ENCODE measurements at places on chromosomes 1 and 21.

DNA sequence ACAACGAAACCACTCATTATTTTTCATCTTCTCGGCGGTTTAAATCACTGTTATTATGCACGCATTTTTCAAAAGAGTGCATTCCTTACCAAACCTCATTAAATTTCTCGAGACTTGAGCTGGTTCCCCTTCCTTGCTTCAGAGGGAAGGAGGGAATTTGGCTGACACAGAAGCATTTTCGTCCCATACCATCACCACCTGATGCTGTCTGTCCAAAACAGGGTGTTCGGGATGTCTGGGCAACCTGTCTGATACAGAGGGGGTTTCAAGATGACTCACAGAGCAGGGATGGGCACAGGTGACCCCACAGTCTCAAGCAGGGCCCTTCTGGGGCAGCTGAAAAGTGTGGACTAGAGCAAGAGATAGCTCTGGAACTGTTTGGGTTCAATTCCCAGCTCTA, 12.3 kb upstream of the RCC2 start:
- no peak overlapping the region for H3K27ac ChIP-seq
- H3K4me3 ChIP-seq, result no peak overlapping the region
- no peak for DNase-seq
- no peaks in the 10 kb centered on the region for H3K36me3 ChIP-seq
- H3K4me1 ChIP-seq, result no peaks in the 10 kb centered on the region
- H3K27me3 ChIP-seq, result no peaks in the 10 kb centered on the region

DNA sequence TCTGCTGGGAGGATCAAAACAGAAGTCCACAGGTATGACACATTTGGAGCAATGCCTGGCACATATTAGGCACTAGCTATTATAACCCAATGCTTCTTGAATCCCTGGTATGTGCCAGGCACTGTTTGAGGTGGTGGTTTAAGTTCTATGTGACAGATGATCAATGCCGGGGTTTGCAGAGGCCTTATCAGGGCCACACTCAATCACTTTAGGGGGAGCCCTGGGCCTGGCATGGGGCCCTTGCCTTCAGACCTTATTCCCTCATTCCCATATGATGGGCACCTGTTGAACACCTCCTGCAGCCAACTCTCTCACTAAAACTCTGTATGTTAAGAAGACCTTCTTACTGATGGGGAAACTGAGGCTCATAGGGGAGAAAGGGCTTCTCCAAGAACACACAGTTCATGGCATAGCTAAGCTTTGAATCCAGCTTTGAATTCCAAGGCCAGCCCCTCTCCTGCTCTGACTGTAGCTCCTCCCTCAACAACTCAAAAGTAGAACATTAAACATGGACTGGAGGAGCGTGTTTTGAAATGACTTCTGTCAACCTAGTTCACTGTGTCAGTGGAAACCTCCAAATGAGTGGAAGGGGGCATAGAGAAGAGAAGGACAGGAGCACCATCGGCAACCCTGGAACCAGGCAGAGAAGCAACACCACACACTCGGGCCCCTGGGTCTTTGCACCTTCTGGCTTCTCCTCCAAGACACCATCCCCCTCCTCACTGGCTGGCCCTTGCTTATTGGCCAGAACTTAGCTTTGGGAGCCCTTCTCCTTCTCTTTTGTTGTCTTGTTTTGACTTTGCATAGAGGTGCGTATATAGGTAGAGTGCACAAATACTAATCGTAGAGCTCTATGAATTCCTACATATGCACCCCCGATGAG, 6.6 kb upstream of the IFFO2 start:
- no peaks in the 10 kb centered on the region for H3K27me3 ChIP-seq
- no peaks in the 10 kb centered on the region for H3K4me1 ChIP-seq
- DNase-seq, result no peak
- no peak overlapping the region for H3K27ac ChIP-seq
- no peaks in the 10 kb centered on the region for H3K36me3 ChIP-seq

DNA sequence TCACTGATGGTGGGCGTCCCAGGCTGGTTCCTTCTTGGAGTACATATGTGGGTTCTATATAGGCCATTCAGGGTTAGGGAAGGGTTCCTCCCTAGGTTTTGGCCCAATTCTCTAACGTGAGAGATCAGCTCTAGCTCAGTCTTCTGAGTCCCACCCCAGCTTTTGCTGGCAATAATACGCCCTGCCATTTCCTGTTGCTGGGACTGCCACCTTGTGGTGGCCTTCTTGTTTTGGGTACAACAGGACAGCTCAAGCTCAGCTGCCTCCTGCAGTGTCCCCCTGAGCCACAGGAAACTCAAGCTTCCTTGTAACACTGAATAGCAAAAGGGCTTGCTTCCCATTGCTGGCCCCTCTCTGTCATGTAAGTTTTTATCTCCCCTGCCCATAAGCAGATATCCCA, 77.8 kb downstream of the BACH1 start:
- H3K36me3 ChIP-seq, result no peaks in the 10 kb centered on the region
- no peak overlapping the region for H3K4me3 ChIP-seq
- DNase-seq, result peak; percentile 68
- H3K27me3 ChIP-seq, result no peaks in the 10 kb centered on the region
- peaks cover 5% of the 10 kb centered on the region for H3K4me1 ChIP-seq
- no peak overlapping the region for H3K27ac ChIP-seq

DNA sequence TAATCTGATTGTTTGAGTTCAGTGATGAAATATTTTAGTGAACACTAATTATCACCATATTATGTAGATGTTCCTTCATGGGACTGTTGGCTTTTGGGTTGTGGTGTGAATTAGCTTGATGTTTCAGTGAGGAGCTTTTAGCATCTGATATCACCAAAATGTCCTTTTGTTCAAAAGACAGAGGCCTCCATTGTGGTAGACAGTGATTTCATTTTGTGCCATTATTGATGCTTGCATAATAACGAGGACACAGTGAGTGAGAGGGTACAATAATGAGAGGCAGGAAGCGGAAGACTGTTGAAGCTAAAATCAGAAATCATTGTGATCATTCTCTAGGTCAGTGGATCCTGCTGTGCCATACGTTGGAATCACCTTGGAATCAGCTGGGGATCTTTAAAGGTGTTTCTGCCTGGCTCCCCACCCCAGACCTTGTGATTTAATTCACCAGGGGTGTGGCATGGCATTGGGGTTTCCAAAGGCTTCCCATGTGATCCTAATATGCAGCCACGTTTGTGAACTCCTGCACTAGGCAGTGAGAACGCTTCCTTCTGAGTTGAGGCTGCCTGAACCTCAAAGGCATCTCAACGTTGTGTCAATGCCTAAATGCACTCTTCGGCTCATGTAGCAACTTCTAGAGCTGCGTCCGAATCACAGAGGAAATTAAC, 82.1 kb upstream of the KIF1B start:
- no peak overlapping the region for H3K27ac ChIP-seq
- peaks cover 32% of the 10 kb centered on the region for H3K36me3 ChIP-seq
- H3K4me3 ChIP-seq, result no peak overlapping the region
- no peaks in the 10 kb centered on the region for H3K4me1 ChIP-seq

GRCh38 chr1:232732344-232732910, 72.8 kb upstream of the MAP10 start:
- H3K36me3 ChIP-seq, result no peaks in the 10 kb centered on the region
- no peak for DNase-seq
- no peak overlapping the region for H3K4me3 ChIP-seq
- H3K27ac ChIP-seq, result no peak overlapping the region
- no peaks in the 10 kb centered on the region for H3K27me3 ChIP-seq

- peaks cover 13% of the 10 kb centered on the region for H3K36me3 ChIP-seq
- H3K27ac ChIP-seq, result no peak overlapping the region
- H3K4me3 ChIP-seq, result no peak overlapping the region
- no peak for DNase-seq
Observed at GRCh38 chr1:55179177-55179835, 35.9 kb downstream of the USP24 start.

DNA sequence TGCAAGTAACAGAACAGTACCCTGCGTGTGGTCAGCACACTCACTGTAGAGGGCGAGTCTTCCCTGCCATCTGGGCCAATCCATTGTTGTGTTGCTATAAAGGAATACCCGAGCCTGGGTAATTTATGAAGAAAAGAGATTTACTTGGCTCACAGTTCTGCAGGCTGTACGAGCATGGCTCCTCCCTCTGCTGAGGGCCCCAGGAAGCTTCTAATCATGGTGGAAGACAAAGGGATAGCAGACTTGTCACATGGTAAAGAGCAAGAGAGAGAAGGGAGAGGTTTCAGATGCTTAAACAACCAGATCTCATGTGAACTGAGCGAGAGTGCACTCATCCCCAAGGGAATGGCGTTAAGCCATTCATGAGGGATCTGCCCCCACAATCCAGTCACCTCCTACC, 126.2 kb downstream of the CNIH3 start:
- no peaks in the 10 kb centered on the region for H3K27me3 ChIP-seq
- no peak overlapping the region for H3K4me3 ChIP-seq
- H3K4me1 ChIP-seq, result no peaks in the 10 kb centered on the region
- no peak overlapping the region for H3K27ac ChIP-seq
- no peak for DNase-seq

DNA sequence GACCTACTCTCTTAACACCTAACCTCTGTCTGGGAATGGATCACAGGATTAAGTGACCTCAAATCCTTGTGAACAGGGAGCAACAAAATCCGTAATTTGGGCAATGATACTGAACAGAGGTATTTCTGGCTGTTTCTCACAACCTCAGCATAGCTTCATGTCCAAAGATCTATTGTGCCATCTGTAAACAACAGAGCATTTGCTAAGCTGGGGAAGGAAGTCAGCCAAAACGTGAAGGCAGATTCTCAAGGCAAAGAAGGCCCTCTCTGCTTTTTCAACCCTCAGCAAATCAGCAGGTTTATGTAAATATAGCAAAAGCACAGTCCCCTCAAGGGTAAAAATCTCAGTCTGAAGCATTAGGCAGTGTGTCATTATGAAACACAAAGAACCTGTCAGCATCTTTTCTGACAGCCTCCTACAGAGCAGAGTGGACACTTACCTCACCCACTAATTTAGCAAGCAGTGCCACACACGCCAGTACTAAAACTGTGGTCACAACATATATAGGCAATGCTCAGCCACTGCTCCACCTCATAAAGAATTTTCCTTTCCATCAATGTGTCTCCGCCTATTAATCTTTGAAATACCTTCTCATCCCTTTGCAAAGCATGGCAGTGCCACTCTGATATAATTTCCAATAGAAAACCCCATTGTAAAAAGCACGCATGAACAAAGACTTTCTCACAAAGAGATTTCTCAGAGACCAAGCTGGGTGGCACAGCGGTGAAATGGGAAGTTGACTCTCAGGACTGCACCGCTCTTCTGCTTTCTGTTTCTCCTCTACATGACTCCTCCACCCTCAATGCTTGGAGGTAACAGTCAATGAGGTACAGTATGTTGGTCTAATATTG, 188.0 kb downstream of the RERE start:
- peak overlapping the region; percentile 32 for H3K27ac ChIP-seq
- no peak overlapping the region for H3K4me3 ChIP-seq
- H3K36me3 ChIP-seq, result no peaks in the 10 kb centered on the region

DNA sequence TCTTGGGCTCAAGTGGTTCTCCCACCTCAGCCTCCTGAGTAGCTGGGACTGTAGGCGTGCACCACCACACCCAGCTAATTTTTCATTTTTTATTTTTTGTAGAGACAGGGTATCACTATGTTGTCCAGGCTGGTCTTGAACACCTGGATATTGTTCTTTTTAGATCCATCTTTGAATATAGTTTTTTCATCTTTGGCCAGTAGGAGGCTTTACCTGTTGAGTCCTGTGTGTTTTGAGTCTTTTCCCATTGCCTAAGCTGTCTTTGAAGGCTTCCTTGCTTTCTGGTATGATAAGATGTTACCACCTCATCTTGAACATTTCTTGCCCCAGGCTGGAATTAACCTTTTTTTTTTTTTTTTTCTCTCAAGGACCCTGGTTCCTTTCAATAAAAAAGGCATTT, 387.8 kb upstream of the RUNX1 start:
- H3K36me3 ChIP-seq, result no peaks in the 10 kb centered on the region
- no peak for DNase-seq
- no peak overlapping the region for H3K4me3 ChIP-seq

DNA sequence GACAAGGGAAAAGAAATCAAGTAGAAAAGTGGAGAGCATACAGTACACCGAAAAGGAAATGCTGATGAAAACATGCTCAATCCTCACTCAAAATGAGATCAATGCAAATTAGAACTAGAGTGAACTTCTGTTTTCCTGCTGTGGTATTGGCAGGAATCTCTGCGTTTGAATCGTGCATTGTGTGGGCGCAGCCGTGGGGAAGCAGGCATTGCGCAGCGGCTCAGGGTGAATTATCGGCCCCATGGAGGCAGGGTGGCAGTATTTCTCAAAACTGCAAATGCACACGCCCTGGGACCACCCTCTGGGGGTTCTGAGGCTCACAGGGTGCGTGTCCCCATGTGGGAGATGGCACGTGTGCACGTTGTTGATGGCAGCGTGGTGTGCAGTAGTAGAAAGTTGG, 140.6 kb downstream of the PEX14 start:
- no peak overlapping the region for H3K4me3 ChIP-seq
- H3K27ac ChIP-seq, result no peak overlapping the region
- DNase-seq, result no peak
- H3K27me3 ChIP-seq, result no peaks in the 10 kb centered on the region

- no peak overlapping the region for H3K4me3 ChIP-seq
- H3K27me3 ChIP-seq, result no peaks in the 10 kb centered on the region
- DNase-seq, result no peak
- H3K36me3 ChIP-seq, result no peaks in the 10 kb centered on the region
- no peaks in the 10 kb centered on the region for H3K4me1 ChIP-seq
Observed at GRCh38 chr1:64536836-64537490, 67.0 kb downstream of the CACHD1 start.

GRCh38 chr21:19018529-19018928, 614.9 kb upstream of the TMPRSS15 start:
- H3K36me3 ChIP-seq, result no peaks in the 10 kb centered on the region
- H3K4me1 ChIP-seq, result no peaks in the 10 kb centered on the region
- no peak overlapping the region for H3K27ac ChIP-seq
- no peak for DNase-seq
